ENCODE measurements at places on chromosomes 13 and 19.

GRCh38 chr19:3985643-3986259 lies 488 bp upstream of the EEF2 start:
- DNase-seq, result no peak

- peak; percentile 52 for DNase-seq
Measured at GRCh38 chr19:2016041-2016807, 710 bp upstream of the BTBD2 start.

GRCh38 chr13:30371649-30372265 lies 50.5 kb upstream of the UBE2L5 start:
- peak; percentile 86 for DNase-seq

- DNase-seq, result no peak
Measured at GRCh38 chr19:19747357-19748220, 14.7 kb upstream of the ZNF14 start.

DNA sequence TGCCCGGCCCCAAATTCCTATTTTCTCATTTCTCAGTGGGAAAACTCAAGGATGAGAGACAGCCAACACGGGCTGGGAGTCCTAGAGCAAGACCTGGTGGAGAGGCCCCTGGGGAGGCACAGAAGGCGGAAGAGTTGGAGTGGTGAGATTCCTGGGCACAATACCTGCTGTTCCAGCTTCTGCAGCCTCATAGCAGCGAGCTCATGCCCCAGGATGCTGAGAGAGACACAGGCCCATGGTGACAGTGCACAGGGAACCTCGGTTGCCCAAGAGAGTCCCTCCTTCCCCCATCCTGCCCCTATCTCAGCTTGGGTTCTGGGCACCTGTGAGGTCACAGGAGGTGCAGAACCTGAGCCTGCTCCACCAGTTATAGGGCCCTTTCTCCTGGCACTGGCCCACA lies 1.4 kb downstream of the TULP2 start:
- no peak for DNase-seq

All from stimulated activated naive B cell treated with anti-CD40 and anti-IgM and Interleukin-4, amounts not matched to agents 10 μg/mL and 1 μg/mL and 100 μg/mL, for 72 hours (primary cell).